ENCODE measurements at places on chromosomes 7 and 10. TPM values are rescaled to one million over a fixed set of nuclear protein-coding genes. Genes with fewer than 3 reads are reported as not detected.

- no peak for DNase-seq
These were observed 374.8 kb upstream of the AKR1E2 start for GRCh38 chr10:4450981-4451908.

GRCh38 chr10:21514129-21514817 is 11.2 kb downstream of the SKIDA1 start:
- peak; percentile 82 for DNase-seq

DNA sequence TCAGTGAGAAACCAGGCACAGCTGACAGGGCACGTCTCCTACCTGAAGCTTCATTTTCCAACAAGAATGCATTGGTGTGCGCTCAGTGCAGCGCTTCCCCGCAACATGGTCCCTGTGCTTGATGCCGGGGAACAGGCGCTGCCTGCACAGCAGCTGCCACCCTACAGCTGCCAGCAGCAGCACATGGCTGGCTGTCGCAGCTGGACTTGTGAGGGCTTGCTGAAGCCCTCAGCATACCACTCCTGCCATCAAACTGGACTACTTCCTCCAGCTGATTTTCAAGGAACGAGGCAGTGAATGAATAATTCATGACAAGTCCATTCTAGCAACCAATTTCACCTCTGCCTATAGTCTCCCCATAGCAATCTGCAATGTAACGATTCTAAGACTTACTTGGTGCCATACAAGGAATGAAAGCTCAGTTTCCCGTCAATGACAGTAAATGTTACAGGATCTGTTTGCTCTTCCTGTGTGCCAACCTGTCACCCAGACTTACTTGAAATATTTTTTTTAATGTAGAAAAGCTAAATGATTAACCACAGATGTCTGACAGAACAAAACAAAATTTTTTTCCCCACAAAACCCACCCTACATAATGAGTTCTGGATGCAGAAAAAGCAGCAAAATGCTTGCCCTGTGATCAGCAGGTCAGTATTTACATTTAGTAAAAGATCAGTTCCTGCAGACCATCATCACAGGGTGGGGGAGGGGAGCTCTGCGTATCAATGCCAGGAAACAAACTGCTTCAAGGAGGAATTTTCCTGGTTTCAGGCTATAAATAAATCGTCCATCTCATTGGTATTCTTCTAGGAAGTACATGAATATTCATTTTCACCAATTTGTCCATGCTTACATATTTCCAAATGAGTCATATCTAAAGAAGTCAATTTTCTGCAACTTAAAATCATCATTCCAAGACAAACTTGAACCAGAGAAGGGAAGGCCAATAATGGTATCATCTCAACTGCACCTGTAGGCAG is 140.6 kb downstream of the ALOX5 start:
- DNase-seq: no peak

- peak; percentile 92 for DNase-seq
These were observed 29.5 kb upstream of the ANKRD2 start for GRCh38 chr10:97543025-97543546.

- no peak for DNase-seq
These were observed 25.1 kb downstream of the AQP1 start for GRCh38 chr7:30936650-30937245.

DNA sequence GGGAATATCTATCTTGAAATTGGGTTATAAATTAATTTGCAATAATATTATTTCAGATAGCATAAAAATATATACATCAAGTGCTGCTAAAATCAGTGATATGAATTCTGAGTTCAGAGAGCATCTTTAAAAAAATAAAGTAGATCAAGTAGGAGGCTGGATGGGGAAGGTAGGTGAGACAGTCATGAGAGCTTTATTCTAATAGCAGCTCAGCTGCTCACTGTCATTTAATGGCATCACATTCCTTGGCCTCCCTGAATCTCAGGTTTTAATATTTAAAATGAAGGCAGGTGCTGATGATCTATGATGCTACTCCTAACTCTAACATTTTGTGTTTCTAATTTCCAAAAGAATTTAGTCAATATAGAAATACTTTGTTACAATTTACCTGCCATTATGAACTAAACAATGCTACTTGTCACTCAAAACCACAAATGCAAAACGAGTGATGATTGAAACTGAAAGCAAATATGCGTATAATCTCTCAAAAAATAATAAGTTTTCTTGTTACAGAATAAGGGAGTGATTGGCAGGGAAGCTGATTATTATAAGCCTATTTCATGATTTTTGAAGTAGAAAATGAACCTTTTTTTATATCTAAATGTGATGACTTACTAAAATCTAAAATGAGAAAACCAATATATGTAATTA is 147.6 kb upstream of the CSTF2T start:
- no peak for DNase-seq

DNA sequence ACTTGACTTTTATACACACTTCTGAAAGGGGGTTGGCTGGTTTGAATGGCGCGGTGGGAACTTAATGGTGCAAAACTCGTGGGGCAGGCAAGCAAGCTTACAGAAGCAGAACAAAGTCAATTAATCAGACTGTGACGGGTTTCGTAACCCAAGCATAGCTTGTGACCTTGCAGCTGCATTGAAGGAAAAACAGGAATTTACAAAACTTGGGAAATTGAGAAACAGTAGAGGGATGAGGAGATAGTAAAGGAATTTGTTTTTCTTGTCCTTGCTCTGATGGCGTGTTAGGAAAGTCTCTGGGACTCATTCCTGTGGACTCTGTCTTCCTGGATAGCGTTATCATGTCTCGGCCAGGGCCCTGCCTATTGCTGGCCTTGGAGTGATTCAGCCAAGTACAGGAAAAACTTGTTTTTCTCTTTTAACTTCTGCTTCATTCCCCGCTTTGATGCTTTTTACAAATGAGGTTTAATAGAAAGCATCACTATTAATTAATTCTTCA is 220.0 kb upstream of the KCND2 start:
- DNase-seq: peak; percentile 82

DNA sequence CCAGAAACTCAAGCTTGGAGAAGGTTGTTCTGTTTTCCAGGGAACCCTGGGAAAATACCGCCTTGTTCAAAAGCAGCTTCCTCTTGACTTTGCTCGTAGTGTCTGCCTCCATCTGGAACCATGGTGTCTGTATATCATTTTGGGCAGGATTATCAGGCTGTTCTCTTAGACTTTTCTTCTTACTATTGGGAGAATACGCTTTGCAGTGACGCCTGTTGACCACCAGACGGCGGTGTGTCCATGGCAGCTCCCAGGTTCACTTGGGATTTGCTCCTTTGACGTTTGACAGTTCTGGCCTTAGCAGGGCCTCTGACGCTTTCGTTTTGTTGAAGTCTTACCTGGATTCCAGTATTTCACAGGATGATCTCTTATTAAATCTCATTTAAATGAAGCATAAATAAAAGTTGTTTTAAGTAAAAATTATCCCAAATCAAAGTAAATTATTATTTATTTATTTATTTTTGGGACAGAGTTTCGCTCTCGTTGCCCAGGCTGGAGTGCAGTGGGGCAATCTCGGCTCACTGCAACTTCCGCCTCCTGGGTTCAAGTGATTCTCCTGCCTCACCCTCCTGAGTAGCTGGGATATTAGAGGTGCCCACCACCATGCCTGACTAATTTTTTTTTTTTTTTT is 41.8 kb upstream of the GJD4 start:
- peak; percentile 73 for DNase-seq

DNA sequence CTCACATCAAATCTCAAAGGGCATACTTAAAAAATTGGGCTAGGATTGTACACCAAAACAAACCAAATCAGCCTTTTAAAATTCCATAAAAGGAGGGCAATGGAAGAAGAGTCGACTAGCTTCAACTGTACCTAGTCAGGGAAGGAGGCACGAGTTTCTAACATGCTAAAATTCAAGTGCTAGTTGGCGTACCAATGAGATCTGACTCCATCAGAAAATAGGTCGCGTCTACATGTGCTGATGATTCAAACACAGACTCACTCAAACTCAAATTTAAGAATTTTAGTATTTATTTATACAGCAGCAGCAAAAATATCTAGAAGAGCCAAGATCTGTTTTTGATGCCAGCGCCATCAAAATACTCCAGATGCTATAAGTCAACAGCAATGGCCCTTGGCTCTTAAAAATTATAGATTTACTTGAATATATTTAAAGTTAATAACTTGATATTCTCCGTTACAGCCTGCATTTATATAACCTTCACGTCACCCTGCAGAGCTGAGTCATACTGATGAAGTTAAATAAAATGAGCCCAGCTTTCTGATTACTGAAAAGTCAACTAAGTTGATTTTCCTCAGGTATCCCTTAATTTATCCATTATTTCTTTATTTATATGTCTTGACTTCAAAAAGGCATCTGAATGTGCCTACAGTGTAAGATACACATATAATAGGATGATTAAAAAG is 302.1 kb upstream of the IMMP2L start:
- DNase-seq: no peak

- no peak for DNase-seq
These were observed 5.6 kb downstream of the CELF2 start for GRCh38 chr10:11023009-11023953.

DNA sequence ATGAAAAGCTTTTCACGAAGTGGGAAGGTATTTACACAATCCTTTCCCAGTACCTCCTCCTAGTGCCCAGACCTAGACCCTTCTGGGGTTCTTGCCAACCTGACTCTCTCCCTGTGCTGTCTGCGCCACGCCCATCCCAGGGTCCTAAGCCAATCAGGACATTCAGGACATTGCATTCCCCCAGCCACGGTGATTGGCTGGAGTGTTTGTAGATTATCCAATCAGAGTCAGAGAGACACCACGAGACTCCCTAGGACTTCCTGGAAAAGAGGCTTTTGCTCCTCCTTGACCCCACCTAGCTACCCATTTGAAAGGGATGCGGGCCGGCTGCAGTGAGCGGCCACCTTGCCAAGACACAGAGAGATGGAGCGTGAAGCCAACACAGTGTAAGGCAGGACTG is 3.5 kb upstream of the GDF2 start:
- no peak for DNase-seq

DNA sequence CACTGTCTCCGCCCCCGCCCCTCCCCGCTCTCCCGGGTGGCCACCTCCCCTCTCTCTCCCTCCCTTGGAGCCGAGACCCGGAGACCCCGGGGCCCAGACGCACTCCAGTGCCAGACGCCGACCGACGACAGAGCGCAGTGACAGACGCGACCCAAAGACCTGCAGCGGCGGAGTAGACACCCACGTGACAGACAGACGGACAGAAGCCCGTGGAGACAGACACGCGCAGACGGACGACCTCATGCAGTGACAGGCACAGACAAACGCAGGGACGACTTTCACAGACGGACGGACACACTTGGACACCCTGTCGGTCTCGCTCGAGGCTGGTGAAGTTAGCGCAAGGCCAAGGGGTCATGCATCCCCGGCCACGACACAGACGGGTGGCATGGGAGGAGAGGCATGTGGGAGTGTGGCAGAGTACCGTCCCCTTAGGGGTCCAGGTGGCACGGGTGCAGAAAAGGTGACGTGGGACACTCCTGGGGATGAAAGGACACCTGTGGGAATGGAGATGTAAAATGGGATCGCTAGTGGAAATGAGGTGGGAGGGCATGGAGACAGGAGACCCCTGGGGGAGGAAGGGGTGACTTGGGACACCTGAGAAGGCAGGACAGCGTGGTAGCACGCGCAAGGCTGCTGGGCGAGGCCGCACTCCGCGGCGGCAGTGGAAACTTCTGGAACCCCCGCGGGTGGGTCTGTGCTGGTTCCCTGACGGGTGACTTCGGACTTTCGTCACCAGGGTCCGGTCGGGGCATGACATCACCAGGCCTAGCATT is 456 bp upstream of the ACHE start:
- DNase-seq: peak; percentile 68

- no peak for DNase-seq
These were observed 17.6 kb downstream of the DNTT start for GRCh38 chr10:96321822-96322221.

GRCh38 chr10:121722665-121723064 is 124.4 kb upstream of the FGFR2 start:
- no peak for DNase-seq

DNA sequence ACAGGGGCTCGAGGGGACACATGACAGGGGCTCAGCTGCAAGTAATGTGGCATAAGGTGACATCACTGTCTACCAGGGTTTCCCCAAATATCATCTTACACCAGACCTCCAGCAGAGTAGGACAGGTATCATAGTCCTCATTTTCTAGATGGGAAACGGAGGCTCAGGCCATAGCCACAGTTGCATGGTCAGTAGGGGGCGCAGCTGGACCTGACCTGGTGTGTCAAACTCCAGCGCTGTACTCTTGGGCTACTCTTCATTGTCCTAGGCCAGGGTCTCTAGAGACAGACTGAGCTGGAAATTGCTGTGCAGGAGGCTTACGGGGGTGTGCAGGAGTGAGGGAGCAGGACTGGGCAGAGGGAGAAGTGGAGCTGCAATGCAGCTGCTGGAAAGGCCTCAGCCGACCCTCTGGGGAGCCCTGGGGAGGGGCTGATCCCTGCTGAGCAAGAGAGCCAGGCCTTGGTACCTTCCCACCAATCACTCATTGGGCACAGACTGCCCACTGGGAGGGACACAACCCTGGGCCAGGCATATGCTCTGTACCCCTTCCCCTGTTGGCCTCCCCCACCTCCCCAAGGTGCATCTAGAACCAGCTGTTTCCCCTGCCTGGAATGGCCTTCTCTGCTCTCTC is 89.9 kb downstream of the CDH23 start:
- DNase-seq: no peak

GRCh38 chr10:113221756-113222168 is 271.7 kb downstream of the TCF7L2 start:
- DNase-seq: no peak

DNA sequence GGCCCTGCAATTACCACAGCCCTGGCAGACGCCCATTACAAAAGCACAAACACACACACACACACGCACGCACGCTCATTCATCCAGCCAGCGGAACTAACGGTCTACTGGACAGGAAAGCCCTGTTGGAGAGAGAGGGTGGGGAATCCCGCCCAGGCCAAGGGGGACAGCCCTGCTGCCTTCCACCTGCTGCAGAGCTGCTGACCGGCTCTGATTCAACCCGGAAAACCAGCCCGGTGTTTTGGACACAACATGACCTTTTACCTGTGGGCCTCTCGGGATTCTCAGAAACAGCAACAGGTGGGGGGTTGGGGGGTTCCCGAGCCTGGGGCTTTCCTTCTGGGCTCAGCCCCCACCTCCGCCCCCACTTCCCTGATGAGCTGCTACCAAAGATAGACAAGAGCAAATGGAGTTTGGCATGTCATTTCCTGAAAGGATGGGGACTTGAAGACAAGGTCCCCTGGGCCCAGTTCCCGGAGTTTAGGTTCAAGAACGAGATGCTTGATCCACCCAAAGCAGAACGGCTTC is 18.5 kb upstream of the SERPINE1 start:
- peak; percentile 64 for DNase-seq

DNA sequence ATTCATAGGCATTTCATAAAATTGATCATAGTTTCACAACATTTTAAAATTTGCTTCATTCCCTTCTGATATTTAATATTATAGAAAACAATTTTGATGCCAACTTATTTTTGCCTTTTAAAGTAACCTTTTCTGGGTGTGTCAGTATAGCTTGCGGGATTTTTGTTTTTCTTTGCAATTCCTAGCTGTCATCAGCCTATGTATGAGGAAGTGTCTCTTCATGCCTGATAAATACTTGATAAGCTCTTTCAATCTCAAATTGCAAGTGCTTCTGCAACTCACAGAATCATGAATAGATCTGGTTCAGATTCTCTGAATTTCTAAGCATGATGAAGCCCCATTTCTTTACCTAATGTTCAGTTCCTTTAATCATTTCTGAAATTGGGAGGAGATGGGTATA is 28.0 kb upstream of the ARHGAP21 start:
- DNase-seq: no peak

C10orf71 gene
- polyA plus RNA-seq: 0.28 TPM

TDRD1 gene
- polyA plus RNA-seq: not detected

AKR1C8 gene
- polyA plus RNA-seq: not detected

TUBB8 gene
- polyA plus RNA-seq: not detected

STAG3 gene
- 3.4 TPM for polyA plus RNA-seq

SLC16A9 gene
- 91.1 TPM for polyA plus RNA-seq

CEP55 gene
- 0.39 TPM for polyA plus RNA-seq

SEMA3E gene
- 0.15 TPM for polyA plus RNA-seq

KRIT1 gene
- polyA plus RNA-seq: 15.2 TPM

RNF133 gene
- not detected for polyA plus RNA-seq
